ENCODE measurements at places on chromosomes 7 and 10.

DNA sequence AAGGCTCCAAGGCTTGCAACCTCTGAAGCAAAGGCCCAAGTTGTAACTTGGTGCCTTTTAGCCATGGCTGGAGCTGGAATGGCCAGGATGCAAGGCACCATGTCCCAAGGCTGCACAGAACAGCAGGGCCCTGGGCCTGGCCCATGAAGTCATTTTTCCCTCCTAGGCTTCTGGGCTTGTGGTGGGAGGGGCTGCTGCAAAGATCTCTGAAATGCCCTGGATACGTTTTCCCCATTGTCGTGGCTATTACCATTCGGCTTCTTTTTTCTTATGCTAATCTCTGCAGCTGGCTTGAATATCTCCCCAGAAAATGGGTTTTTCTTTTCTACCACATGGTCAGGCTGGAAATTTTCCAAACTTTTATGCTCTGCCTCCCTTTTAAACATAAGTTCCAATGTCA, 234.2 kb downstream of the CDK14 start:
- no peak for DNase-seq

- no peak for DNase-seq
These were observed 73.6 kb downstream of the JMJD1C start for GRCh38 chr10:63392224-63392623.

- no peak for DNase-seq
These were observed 29.9 kb upstream of the COL1A2 start for GRCh38 chr7:94364816-94365215.

DNA sequence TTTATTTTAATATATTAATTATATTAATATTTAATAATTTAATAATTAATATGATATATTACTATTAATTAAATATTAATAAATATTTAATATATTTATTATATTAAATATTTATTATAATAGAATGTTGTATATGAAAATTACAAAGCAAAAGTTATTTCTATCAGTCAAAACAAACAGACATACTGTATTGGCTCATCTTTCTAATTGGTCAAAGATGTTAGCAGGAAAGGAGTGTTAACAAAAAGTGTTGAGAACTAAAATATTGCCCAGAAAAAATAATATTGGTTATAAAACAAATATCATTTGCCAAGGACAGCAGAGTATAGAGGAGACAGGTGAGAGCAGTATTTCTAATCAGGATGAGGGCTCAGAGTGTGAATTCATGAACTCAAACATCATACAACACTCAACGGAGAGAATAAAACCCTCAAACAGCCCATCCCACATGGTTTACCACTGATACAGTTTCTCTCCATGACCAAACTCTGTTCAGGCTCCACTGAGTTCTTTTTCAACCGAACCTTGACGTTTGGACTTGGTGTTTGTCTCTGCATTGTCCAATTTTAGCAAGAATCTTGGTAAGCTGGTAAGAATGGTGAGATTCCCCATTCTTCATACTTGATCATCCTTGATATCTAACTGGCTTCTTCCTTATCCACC, 58.0 kb downstream of the TSPAN12 start:
- no peak for DNase-seq

GRCh38 chr10:122548407-122549085, 12.0 kb upstream of the DMBT1 start:
- DNase-seq, result no peak

DNA sequence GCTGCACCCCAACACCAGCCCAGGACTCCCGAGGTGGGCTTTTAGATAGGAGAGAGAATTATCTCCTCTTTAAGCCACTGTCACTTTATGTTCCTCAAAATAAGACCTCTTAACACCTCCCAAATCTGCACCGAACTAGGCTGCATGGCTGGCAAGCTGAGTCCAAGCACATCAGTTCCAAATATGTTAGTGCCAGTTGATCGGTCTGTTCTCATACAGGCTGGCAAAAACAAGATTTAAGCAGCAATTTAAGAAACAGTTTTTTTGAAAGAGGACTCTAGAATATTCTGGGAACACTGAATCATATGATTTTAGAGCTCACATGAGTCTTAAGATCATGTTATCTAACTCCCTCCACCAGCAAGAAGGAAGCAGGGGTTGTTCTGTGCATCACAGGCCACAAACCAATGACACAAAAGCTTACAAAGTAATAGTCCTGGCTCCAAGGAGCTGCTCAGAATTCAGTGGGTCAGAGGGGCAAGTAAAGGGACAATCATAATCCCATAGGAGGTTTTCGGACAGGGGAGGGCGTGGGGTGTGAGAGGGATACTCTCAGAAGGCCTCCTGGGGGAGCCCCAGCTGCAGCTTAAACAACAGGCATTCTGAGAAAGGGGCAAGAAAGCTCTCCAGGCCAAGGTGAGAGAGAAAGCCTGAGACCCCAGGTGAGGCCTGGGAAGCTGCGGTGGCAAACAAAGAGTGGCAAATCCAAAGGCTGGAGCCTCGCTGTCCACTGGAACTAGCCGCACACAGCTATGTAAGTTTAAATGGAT, 7.1 kb downstream of the COBL start:
- DNase-seq, result no peak

DNA sequence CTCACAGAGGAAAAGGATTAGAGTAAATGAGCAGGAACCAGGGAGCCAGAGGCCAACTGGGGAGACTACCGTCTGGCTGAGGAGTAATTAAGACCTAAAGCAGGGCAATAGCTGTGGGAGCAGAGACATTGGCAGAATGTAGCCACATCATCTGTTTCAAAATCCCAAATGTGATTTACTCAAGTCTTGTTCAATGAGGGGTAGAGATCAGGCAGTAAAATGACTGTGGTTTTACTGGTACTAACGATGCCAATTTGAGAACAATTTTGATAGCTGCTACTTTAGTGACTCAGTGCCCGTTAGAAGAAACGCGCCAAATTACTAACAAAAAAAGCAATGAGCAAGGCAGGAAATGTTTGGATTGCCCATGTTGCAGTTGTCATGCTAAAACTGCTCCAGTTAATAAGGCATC, 12.7 kb upstream of the MIOS start:
- DNase-seq, result no peak

DNA sequence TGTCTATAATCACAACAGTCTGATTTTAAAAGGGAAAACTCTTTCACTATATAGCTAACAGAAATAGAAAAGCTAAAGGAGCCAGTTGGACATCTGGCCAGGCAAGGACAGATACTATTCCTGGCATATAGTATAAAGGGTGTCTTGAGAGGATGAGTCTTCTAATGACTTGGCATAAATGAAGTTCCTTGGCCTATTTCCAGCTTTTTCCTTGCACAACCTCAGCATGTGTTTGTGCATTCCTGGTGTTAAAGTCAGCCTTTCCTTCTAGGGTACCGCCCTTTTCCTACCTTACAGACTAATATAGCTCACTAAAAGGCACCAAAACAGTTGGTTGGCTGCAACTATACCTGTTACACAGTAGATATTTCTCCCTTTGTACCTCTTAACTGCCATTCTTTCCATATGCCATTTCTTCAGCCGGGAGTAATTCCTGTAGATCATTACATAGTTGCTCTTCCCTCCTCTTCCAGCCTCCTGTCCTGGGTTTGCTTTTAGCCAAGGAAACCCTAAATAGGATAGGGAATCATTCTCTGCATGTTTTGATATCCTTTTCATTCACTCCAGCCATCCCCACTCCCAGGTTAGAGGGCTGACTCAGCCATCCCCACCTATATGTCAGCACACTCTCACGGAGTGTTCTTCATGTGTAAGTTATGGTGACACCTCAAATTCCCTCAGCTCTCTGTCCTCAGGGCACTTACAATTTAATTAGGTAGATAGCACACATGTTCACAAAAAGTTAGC, 102.1 kb upstream of the MDFIC start:
- DNase-seq, result no peak

GRCh38 chr10:131698232-131698631, 202.6 kb upstream of the PPP2R2D start:
- DNase-seq, result no peak

GRCh38 chr7:125390981-125391380, 461.4 kb upstream of the POT1 start:
- DNase-seq, result no peak

DNA sequence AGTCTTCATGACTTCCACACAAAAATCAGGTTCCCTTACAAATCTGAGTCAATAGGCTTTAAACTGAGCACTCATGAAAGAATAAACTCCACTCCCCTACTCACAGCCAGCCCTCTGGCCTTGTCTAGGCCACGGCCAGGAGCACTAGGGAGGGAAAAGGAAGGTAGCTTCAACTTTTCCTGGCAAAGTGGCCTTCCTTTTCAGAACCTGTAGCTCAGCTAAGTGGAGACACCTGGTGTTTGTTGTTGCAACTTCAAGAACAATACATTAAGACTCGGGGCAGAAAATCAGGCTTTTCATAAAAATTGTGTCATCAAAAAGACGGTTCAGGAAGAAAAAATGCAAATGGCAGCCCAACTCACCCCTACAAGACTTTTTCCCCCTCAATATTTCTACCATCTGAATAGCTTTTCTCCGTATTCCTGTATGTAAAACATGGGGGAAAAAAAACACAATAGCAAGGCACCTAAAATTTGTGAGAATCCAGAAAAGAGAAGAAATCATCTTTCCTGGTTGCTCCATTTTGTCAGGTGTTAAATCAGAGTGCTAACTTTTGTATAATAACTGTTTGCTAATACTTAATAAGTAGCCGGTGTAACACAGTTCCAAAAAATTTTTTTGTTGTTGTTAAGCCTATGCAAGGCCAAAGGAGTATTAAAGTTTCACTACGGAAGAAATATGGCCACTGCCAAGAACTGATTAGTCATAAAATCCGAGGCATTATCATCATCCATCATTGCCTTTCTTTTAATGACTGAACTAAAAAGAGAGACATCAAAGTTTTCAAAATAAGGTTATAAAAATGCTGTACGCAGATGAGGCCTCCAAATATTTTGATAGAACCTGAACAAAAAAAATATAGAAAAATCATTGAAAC, 66.2 kb upstream of the ARID5B start:
- no peak for DNase-seq

- peak; percentile 50 for DNase-seq
These were observed 157.3 kb upstream of the PPP2R2D start for GRCh38 chr10:131743190-131744151.
